ENCODE measurements at places on chromosomes 6 and 20.

DNA sequence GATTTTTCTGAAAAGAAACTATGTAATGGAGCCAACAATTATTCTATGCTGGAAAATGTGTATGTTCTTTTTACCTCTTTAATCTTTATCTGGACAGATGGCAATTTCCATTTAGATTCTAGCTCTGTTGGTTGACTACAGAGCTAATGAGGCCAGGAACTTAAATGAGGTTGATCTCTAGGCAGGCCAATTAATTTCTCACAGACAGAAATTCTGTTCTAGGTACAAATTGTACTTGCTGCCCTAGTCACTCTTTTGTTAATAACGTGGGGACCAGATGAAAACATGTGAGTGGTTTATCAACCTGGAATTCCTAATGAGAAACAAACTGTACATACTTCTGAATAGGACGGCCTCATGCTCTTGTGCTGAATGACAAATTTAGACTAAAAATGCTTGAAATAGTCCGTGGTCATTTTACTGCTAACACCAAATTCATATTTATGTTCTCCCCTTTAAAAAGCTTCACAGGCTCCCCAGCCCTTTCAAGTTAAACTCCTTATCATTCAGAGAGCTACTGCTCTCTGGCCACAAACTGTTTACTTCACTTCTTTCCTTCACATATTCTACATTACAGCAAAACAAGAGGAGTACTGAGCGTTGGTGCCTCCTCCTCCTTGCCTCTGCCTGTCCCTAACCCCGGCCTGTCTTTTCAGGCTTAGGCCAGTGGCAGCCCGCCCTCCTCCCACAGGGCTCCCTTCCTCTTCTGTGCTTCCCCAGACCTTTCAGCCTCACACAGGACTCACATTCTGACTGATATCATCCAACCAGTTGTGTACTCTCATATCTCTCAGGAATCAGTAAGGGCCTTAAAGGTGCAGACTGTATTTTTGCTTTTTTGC lies 41.4 kb downstream of the DTNBP1 start:
- DNase-seq: peak; percentile 53

GRCh38 chr6:1228754-1229191 lies 83.1 kb upstream of the FOXQ1 start:
- no peak for DNase-seq

DNA sequence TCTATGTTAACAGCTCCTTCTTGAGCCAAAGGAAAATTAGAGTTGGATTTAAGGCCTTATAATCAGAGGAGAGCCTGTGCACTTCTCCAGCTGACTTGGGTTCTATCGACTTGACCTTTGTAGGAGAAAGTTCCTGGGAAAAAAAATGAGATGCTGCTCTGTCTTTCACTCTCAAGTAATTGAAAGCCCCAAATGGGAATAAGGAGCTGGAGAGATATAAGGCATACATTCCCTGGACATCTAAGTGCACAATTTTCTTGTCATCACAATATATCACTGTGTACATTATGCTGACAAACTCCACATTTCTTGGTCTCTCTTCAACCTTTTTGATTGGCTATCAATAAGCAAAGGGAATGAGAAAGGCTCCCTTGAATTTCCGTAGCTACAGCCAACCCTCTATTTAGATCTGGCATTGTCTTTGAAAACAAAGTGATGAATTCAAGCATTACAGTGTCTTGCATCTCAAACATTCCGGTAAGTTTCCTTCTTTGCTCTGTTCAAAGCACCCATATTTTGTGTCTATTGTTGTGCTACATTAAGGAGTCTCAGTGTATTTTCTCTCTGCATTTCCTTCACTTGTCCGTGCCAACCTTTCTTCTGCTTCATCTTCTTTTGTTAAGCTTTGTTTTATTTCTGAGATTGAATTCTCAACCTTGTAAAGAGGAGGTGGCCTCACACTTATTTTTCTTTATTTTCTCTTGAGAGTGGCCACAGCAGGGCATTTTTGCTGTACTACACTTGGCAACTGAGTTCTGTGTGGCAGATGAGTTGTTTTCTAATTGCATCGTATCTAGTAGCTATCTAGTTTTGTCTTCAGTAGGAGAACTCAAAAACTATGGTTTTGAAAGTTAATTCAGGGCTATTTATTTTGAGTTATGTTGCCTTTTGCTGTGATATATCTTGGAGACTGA lies 450.3 kb upstream of the MAN1A1 start:
- no peak for DNase-seq

DNA sequence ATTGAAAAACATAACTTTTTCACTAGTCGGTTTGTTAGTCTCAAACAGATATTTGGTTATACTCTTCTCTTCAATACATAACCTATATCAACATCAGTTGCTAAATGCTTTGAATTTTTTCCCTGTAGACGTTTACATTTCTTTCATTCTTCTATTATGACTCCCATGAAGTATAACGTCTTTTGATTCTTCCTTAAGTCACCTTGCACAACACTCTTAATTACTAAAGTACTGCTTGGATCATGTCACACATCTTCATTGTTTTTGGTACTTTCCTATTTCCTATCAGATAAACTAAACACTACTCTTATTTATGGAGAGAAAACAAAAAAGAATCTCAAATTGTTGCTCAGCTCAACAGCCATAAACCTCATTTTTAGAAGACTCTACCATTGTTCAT lies 23.0 kb upstream of the BMP5 start:
- no peak for DNase-seq

GRCh38 chr6:55528624-55529023 lies 50.4 kb downstream of the HMGCLL1 start:
- DNase-seq: peak; percentile 3

DNA sequence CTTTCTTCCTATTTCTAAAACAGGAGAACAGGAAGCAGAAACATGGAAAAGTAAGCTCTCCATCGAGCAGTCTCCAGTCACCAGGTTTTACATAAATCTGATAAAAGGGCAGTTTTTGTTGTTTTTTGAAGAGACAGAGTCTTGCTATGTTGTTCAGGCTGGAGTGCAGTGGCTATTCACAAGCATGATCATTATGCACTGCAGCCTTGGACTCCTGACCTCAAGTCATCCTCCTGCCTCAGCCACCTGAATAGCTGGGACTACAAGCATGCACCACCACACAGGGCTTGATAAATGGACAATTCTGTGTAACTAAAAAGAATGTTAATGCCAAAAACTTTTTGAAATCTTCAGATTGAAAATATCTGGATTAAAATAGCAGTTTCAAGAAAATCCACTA lies 23.8 kb downstream of the SAMHD1 start:
- DNase-seq: no peak

DNA sequence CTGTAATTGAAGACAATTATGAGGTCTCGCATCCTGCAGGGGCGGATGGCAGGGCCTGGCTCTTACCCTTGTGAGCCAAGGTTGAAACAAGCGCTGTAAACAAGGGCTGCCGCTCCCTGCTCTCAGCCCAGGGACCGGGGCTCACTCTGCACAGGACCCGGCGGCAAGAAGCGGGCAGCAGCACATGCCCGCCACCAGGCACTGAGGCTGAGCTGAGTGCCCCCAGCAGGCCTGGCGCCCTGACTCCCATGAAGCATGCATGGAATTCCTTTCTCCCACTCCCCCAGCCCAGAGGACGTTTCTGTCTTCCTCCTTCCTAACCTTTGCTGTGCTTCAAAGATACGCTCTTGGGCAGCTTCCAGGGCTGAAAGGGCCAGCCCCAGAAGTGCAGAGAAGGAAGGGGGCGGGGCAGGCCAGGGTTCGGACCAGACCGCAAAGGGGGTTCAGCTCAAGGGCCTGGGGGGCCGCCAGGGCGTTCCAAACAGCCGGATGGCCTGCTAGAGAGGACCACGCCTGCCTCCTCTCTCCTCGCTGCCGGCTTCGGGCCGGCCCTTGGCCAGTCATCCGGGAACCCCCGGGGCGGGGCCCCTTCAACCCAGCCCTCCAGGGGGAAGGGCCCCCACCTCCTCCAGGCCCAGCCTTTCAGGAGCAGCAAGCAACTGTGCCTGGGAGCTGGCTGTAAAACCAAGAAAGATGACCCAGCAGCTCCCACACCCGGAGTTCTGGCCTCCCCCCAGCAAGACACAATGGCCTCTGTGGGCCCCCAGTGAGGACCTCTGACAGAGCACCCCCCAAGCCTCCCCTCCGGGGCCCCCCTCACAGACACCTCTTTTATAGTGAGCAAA lies 109.9 kb downstream of the NOL4L start:
- peak; percentile 56 for DNase-seq

GRCh38 chr6:111666847-111667246 lies 61.2 kb upstream of the TRAF3IP2 start:
- DNase-seq: no peak

DNA sequence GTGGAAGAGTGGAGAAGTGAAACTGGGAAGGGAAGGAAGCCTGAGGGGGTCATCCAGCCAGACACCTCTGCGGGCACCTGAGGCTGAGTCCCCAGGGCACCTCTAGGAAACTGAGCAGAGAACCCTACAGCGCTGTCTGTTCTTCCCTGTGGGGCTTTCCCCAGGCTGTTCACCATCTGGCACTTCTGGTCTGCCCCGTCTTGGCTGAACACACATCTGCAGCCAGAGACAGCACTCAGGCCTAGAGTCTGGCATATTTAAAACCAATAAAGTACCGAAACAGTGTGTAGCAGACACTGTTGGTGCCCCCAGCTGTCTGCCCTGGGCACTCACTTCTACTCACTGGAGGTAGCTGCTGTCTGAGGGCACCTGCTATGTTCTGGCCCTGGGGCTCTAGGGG lies 9.4 kb upstream of the ARFGEF2 start:
- peak; percentile 50 for DNase-seq

GRCh38 chr6:30769853-30770524 lies 25.6 kb upstream of the IER3 start:
- no peak for DNase-seq

- no peak for DNase-seq
These were observed 150.6 kb downstream of the NFATC2 start for GRCh38 chr20:51391926-51392325.

- DNase-seq: no peak
These were observed 146.4 kb downstream of the FNDC1 start for GRCh38 chr6:159315562-159315961.

DNA sequence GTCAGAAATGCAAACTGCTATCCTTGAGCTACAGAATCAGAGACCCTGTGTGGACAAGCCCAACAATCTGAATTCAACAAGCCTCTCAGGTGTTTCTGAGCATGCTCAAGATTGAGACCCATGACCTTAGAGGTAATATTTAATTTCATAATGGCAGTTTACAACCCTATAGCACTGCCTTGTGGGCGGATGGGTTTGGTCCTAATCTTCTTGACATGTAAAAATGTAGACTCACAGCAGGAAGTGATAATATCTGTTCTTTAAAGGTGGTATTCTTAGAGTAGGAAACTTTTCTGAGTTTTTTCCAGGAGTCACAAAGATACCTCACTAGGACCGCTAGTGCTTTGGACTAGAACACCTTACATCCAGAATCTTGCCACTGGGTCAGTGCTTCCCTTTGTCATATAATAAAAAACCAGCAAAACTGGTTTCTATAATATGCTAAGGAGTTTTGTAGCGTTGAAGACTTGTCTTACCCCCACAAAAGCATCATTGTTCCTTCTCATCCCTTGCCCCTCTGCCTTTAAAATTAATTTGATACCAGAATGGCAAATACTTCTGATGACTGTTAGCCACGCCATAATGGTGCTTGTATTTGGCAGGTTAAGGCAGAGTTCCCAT lies 52.6 kb downstream of the E2F3 start:
- no peak for DNase-seq

DNA sequence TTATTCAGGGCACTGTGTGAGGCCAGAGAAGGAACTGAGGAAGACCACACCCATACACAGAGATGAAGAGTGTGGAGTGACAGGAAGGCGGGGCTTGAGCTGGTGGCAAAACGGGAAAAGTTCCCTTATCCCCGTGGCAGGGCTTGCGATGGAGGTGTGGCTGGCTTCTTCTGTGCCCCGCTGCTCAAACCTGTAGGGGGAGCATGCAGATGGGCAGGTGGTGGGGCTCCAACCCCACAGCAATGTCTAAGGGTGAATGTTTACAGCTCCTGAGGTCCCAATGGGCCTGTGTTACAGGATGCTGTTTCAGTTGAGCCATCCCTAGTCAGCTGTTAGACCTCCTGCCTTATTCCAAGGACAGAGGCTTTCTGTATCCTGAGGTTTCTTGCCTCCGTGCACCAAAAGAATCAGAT lies 105.9 kb downstream of the LY86 start:
- DNase-seq: no peak

DNA sequence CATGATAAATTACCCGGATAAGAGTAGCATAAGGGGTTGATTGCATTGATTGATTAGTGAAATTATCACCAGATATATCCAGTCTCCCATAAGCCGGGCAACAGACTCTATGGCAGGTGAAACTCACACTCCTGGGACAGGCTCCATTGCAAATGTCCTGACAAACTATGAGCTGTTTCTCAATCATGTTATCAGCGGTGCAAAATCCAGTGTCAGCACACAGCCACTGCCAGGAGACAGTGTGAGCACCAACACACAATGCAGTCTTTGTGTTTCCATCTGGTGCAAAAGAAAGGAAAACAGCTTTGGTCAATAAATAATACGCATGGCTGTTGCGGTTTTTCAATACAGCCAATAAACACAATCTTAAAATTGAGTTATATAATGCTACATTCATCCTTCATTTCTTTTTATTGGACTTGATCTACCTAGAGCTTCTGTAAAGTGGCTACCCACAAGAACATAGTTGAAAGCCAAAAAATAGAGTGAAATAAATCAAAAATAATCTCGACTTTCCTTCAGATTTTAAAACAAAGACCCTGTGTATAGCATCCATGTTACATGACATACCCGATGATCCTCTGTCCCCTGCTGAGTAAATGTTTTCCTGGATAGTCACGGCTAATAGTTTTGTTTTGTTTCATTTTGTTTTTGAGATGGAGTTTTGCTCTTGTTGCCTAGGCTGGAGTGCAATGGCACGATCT lies 64.3 kb upstream of the AFDN start:
- DNase-seq: no peak

- DNase-seq: no peak
These were observed 25.9 kb downstream of the ECHDC1 start for GRCh38 chr6:127317388-127318128.

DNA sequence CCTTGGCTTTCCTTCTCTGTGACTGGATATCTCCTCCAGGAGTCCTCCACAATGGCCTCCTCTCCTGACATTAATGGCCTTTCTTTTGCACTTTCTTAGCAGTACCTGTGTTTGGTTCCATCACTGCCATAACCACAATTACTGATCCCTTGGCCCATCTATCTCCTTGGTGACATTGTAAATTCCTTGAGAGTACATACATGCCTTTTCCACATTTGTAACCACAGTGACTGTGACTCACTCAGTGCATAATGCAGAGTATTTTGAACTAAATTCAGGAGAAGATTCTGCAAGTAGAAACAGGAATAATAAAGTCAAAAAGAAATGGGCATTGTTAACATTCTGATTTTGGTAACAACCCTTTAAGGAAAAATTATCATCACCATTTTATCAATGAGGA lies 197.2 kb upstream of the SOX4 start:
- no peak for DNase-seq

- no peak for DNase-seq
These were observed 347.2 kb downstream of the TAF4 start for GRCh38 chr20:61718361-61719005.

Data from GM06990 (cell line).